ENCODE measurements at places on chromosomes 4 and X.

DNA sequence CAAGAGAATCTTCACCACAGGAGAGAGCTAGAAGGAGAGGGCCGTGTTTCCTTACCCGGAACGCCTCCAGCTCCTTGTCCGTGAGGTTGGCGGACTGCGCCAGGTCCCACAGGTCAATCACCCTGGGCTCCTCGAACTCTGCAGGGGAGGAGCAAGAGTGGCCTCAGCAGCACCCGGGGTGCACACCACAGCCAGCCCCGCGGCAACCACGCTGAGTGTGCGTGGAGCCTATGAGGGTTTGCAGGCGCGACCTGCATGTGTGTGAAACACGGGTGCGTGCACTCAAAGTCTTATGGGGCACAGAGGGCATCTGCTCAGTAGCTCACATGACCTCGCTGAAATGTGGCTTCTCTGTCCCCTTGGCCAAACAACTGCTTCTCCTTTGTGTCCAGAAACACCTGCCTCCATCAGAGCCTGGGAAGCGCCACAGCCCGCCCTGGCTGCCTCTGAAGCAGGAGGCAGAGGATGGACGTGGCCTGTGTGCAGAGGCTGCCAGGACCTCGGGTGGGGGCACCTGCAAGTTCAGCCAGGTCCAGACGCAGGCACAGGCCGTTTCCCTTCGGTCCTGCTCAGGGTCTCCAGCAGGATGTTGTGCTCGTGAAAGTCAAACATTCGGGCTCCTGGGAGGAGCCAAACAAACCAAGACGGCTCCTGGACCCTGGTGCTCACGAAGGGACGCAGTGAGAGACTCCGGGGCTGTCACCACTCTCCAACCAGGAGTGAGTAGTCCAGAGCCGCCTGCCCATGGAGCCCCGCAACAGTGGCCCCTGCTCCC, 16.0 kb downstream of the LRPAP1 start:
- DNase-seq = peak; percentile 17

GRCh38 chrX:86154553-86154952, 6.3 kb downstream of the DACH2 start:
- no peak for DNase-seq

DNA sequence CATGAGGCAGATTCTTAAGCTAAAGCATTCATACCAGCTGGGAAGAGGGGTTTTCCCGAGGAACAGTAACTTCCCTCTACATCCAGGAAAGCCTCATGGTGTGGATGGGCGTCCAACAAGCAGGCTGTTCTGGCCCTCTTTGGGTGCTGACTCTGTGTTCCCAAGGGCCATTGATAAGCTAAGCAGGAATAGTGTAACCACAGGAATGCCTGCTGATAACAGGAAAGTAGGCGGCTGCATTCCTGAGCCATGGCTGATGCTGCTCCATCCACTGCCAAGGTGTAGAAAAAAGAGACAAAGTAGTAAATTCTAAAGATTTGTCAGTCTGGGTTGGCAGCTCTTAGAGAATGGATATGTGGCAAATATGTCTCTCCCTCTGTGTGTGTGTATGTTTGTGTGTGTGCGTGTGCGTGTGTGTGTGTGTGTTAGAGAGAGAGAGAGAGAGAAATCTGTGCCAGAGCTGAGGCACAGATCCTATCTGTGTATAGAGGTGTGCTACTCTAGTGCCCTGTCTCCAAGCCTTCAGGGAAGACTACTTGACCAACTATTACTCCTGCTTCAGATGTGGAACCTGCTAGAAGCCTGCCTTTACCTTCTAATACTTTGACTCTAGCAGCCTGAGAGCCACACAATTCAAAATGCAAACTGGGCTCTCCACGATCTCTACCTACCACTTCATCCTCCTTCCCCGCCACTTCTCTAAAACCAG, 353.1 kb upstream of the NR3C2 start:
- DNase-seq = no peak

DNA sequence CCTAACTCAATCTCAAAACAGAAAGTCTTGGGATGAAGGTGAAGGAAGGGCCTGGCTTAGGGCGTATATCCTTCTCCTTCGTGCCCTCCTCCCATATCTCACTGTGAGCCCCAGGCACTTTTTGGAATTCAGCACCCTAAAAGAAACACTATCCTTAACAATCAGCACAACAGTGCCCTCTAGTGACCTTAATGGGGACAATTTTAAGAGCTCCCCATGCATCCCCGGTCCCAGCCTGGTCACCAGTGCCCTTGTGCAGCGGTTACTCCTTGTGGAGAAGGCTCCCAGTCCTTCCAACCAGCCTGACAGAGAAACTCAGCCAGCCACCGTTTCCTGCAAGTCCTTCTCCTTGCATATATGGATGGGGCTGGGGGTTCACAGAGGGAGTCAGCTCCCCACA, 4.2 kb downstream of the PAK3 start:
- DNase-seq = peak; percentile 47

GRCh38 chrX:118603981-118604380, 108.4 kb downstream of the DOCK11 start:
- peak; percentile 43 for DNase-seq

- DNase-seq = no peak
Observed at GRCh38 chr4:79584352-79584751, 176.3 kb upstream of the GK2 start.

- peak; percentile 46 for DNase-seq
Observed at GRCh38 chrX:140712413-140713173, 3.0 kb downstream of the LINC00632 start.
